ENCODE measurements at places on chromosomes 5 and 9.
A peak's percentile ranks its signal among the peaks of the same experiment; 100 is the strongest.

DNA sequence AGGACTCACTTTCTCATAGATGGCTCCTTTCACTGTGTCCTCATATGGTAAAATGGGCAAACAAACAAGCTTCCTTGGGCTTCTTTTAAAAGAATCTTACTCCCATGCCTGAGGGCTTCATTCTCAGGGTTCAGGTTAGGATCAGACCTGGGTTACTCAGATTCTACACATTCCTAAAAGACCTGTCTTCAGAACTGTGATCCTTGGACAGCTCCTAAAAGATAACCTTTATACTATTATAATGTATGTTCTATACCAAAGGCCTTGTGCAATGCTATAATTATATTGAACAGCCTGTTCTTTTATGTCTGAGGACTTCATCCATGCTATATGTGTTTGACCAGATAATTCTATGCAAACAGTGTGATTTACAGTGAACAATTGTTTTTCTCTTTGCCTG lies 264.4 kb upstream of the CDH10 start:
- DNase-seq = no peak

DNA sequence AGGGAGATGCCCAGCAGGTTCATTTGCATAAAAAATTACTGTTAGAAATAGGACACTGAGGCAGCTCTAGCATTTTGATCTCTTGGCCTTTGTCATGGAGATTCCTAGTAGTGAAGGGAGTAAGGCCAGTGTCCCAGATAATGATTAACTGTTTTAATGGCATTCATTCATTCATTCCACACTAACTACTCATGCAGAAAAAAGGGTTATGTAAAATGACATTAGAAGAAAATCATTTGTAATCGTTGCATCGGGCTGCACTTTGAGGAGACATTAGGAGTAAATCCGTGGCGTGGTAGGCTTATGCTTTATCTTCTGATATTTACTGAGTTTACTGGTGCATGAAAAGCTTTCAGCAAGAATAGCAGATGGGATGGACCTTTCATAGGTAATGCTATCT lies 82.6 kb upstream of the GRHPR start:
- no peak for DNase-seq

GRCh38 chr5:73311291-73312110 lies 137.1 kb downstream of the FOXD1 start:
- DNase-seq = peak; percentile 90

DNA sequence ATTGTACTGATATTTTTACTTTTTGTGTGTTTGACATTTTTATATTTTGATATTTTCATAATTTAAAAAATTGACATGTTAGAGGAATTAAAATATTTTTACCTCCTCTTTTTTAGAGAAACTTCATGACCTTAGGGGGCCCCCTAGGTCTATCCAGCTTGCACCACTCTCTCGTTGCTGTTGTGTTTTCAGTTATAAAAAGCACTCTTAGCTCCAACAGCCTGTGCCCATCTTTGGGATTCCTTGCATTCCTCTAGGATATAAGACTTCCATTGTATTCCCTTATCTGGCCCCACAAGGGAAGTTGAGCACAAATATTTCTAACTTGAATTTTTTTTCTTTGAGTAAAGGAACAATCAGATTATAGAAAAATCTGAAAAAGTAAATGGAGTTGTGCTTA lies 245.3 kb downstream of the SH3GL2 start:
- peak; percentile 13 for DNase-seq

- peak; percentile 77 for DNase-seq
Observed at GRCh38 chr9:13278368-13279246, 885 bp downstream of the MPDZ start.

GRCh38 chr5:168047043-168047668 lies 244.3 kb upstream of the WWC1 start:
- peak; percentile 49 for DNase-seq

- DNase-seq = no peak
Observed at GRCh38 chr9:40926404-40927259, 201.8 kb downstream of the FOXD4L6 start.

DNA sequence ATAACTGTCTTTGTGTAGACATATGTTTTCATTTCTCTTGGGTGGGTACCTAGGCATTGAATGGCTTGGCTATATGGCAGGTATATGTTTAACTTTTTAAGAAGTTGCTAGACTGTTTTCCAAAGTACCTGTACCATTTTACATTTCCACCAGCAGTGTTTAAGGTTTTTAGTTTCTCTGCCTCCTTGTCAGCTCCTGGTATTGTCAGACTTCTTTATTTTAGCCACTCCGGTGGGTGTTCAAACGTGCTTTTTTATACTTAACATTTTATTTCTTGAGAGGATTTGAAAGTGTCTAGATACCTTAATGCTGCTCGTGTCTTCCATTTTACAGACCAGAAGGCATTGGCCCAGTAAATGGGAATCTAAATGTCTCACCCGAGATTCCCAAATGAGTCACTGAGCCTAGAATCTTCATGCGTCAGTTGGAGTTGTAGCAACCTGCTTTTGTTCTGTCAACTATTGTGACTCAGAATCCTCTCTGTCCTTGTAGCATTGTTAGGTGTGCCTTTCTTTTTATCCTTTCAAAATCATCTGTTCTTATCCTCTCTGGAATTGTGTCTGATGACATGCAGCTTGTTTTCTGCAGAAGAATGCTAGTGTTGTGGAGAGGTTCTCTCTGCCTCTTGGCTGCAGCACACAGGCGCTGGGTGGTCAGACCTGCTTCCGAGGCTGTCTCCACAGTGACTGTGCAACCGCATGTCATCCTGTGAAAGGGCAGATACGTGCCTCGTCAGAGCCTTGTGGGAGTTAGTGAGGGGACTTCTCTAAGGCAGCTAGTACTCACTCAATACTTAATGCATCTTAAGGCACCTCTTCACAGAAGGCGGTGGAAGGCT lies 291.8 kb downstream of the AOPEP start:
- DNase-seq = peak; percentile 96
